ENCODE measurements at places on chromosomes 5 and 9.

DNA sequence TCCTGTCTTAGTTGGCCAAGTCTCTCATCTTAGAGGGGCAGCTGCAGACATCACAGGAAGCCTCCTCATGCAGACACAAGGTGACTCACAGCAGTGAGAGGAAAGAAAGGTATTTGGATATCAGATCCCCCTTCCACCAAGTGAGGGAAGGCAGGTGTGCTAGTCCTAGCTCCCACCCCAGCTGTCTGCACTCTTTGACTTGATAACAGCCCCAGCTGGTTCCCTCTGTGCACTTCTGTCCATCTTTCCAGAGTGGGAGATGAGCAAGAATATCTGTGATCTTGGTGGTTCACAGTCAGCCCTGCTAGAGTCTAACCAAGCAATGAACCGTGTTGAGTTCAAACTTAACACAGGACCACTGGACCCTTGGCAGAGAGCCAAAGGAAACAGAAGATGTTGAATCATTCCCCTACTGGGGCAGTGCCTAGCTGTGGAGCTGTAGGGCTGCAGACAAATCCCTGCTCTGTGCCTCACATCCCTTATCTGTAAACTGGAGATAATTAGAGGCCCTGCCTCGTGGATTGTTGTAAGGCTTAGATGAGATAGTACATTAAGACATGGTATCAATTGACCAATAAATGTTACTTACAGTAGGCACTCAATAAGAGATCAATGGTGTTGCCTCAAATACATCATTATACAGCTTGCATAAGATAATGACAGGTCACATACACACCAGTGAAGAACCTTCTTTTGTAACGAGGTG lies 39.1 kb downstream of the SH3RF2 start:
- no peak for DNase-seq

DNA sequence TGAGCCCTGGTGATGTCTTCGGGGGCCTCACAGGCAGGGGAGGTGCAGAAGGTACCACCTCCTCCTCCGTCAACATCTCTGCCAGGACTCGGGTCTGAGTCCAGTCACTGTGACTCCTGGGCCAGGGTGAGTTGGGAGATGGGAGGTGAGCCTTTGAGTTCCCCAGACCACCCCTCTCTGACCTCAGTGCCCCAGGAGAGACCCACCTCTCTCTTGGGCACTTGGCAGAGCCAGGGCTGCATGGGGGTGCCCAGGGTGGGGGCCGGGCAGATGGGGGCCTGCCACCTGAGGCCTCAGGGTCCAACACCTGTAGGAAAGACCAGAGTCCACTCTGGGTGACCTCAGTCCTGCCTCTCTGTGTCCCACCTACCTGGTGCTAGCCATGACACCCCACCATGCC lies 6.8 kb downstream of the KIF12 start:
- DNase-seq: no peak

GRCh38 chr5:107154593-107154992 lies 516.1 kb downstream of the EFNA5 start:
- no peak for DNase-seq

DNA sequence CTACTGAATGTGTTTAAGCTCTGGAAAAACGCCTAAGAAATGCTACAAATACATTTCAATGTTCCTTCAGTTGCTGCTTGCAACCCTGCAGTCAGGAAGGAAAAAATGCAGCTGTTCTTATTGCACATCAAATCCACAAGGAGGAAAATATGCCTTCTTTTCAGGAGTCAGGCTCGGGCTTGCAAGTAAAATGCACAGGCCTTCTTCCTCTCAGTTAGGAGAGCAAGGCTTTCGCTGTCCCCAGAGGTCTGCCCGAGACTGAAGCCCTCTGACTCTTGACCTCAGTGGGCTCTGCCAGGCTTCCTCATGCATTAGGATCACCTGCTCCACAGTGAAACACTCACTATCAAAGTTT lies 899 bp upstream of the SHC3 start:
- DNase-seq: no peak

DNA sequence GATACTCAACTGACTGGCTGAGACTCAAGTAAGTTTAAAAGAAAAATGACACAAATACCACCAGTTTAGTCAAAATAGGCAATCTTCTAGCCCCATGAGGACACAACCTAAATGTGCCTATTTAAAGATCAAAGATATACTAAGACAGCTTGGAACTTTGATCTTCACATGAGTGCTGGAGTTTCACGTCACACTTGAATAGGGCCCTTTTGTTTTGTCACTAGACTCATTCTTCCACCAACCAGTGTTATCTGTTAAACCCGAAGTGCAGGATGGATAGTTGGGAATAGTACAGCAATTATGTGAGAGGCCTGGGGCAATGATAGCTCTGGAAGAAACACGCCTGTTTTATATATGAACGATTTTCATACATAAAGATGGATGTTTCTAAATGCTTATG lies 792.8 kb upstream of the NUDT12 start:
- no peak for DNase-seq

GRCh38 chr5:87156631-87157030 lies 111.1 kb upstream of the RASA1 start:
- DNase-seq: no peak

DNA sequence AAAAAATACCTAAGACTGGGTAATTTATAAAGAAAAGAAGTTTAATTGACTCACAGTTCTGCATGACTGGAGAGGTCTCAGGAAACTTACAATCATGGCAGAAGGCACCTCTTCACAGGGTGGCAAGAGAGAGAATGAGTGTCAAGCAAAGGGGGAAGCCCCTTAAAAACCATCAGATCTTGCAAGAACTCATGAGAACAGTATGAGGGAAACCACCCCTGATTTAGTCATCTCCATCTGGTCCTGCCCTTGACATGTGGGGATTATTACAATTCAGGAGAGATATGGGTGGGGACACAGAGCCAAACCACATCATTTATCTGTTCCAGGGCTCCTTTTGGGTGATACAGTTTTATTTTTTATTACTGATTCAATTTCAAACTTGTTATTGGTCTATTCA lies 23.2 kb upstream of the ADAMTS16 start:
- DNase-seq: no peak

DNA sequence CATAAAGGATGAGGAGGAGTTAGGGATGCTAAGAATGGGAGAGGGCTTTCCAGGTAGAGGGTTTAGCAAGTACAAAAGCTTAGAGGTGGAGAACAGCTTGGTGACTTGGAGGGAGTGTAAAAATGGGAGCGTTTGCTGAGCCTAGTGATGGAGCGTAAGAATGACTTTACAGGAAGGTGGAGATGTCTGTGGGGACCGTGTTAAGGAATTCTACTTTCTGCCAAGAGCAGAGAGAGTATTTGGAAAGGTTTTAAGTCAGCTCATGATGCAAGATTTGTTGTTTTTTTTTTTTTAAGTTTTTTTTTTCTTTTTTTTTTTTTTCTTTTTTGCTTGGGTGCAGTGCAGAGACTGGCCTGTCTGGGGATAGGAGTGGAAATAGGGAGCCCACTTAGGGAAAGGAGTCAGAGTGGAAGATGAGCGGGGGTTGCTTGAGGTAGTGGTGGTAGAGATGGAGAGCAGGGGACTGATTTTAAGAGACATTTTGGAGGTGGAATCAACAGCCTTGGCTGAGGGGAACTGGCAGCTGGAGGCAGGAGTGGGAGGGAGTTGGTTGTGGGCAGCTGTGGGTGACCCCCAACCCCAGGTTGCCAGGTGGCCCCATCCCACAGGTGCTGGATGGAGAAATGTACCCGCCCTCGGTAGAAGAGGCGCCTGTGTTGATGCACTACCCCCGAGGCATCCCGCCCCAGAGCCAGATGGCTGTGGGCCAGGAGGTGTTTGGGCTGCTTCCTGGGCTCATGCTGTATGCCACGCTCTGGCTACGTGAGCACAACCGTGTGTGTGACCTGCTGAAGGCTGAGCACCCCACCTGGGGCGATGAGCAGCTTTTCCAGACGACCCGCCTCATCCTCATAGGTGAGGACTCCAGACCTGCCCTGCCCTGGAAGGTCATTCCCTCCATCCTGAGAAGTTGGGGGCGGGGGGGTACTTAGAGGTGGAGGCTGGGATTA lies 12.4 kb downstream of the PTGS1 start:
- DNase-seq: no peak

- no peak for DNase-seq
These were observed 105.9 kb downstream of the KCNN2 start for GRCh38 chr5:114467729-114468128.

DNA sequence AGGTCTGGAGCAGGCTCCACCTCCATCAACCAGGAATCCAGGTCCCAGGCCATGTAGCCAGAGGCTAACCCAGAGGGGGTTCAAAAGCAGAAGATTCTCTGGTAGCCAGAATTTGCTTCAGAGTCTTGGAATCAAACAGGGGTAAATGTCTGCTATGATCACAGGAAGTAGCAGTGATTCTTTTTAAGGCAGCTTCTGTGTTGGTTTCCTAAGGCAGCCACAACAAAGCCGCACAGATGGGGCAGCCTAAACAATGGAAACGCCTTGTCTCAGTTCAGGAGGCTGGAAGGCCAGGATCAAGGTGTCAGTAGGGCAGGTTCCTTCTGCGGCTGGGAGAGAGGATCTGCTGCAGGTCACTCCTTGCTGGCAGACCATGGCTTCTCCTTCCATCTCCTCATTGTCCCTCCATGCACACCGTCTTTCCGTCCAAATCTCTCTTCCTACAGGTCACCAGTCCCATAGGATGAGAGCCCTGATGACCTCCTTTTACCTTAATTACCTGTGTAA lies 167.3 kb downstream of the ROR2 start:
- no peak for DNase-seq

GRCh38 chr5:11903614-11904264 lies 507 bp downstream of the CTNND2 start:
- no peak for DNase-seq

DNA sequence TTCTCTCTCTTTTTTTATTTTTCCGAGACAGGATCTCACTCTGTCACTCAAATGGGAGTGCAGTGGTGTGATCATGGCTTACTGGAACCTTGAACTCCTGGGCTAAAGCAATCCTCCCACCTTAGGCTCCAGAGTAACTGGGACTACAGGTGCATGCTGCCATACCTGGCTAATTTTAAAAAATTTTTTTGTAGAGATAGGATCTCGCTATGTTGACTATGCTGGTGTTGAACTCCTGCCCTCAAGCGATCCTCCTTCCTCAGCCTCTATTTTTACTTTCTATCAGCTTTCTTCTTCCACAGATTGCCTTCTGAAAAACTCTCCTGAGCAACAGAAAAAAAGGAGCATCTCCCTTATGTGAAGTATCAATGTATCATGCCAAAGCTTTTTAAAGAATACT lies 14.1 kb upstream of the ERBIN start:
- DNase-seq: no peak

GRCh38 chr5:179265514-179266290 lies 79.6 kb downstream of the ADAMTS2 start:
- no peak for DNase-seq

DNA sequence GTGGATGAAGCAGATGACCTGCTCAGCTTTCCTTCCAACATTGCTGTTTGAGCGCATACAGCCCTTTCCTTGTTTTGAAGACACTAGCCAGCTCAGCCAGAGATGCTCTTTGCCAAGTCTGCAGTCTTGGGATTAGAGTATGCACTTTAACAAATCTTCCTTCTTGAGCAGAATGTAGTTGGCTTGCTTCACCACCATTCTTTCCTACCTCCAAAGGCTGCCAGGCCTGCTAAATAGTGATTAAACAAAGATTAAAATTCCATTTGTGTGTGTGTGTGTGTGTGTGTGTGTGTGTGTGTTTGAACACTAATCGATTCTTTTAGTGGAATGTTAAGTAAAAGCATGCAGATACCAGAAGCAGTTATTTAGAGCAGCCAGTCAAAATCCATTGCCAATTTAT lies 97.6 kb downstream of the GALNT10 start:
- DNase-seq: no peak

GRCh38 chr5:41794471-41794870 lies 75.8 kb downstream of the OXCT1 start:
- no peak for DNase-seq

GRCh38 chr5:23461576-23461975 lies 45.8 kb upstream of the PRDM9 start:
- no peak for DNase-seq

GRCh38 chr5:68367287-68367686 lies 151.7 kb downstream of the PIK3R1 start:
- DNase-seq: no peak

- DNase-seq: no peak
These were observed 118.7 kb upstream of the FOXD4L5 start for GRCh38 chr9:65403721-65404120.

DNA sequence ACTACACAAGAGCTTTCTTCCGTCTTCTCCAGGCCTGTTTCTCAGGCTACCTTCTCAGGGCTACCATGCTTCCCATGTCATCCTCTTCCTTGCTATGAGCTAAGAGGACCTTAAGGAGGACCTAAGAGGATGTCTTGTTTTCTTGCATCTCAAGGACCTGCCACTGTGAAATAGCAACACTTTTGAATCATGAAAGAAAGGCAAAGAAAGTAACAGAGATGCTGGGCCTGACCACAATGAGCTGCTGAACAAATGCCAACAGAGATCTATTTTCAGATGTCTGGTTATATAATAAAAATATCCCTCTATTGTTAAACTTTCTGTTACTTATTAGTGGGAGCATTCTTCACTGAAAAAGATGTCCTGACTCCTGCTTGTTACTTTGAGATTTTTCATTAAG lies 36.7 kb upstream of the ANXA1 start:
- DNase-seq: no peak
